Nucleus accumbens (tissue), 56 donors: ENCODE measurements at places on chromosomes 11 and 22.

DNA sequence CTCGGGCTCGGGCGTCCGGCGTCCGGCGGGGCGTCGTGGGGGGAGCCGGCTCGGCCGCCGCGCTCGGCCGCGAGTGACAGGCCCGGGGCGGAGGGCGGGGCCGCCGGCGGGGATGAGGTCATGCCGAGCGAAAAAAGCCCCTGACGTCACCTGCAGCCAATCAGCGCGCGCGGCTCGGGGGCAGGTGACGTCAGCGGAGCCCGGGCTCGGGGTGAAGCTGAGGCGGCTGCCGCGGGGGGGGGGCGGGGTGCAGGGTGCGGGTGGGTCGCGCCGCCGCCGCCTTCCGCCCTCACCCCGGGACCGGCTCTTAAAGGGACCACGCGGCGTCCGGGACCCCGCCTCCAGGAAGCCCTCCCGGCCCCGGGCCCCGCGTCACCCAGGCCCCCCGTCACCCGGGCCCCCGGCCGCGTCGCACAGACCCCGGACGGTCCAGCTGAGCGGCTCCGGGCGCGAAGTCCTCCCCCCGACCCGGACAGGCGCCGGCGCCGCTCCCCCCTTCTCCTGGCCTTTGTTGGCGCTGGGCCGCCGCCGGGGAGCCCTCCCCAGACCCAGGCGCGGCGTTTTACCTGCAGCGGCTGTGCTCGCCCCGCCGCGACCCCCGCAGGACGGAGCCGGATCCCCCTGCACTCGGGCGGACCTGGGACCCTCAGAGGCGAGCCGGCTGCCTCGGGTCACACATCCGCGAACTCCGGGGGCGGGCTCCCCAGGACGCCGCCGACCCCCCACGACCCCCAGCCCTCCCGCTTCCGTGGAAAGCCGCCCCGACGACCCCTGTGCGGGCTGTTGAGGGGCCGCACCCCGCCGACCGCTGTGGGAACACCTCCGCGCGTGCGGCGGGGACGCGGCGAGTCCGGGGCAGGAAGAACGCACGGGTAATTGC lies at the start of gene DUSP8:
Gene DUSP8, minus strand, starts transcription at position 75 of the 880 bp plus-strand sequence. CDS start 6,445 bp downstream, outside the sequence.
- peak; percentile 83 for DNase-seq

DNA sequence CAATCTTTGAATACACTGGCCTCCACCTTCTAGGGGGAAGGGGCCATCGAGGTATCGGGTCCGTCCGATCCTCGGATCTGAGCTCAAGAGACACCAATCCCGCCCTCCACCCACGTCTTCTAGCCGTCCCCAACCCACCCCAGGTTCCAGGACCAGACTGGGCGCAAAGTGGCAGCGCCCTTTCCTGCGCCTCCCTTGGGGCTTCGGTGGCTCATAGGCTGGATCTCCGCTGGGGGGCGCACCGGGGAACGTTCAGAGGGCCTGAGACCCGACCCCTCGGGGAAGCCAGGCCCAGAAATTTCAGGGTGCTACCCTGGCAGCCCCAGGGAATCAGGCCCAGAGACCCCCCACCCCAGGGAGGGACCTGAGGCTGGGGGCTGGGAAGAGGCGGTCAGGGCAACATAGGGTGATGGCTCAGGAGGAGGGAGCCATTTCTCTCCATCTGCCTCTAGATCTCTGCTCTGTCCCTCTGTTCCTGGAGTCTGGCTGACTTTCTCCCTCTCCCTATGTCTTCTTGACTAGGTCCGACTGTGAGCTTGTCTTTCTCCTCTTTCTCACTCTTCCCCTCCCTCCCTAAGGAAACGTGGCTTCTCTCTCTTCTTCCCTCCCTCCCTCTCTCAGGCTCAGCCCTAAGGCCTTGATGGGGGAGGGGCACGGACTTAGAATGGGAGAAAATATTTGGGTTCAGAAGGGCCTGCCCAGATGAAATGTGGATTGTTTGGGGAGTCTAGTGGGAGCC lies 1.1 kb downstream of the CREB3L1 start:
- no peak for DNase-seq

DNA sequence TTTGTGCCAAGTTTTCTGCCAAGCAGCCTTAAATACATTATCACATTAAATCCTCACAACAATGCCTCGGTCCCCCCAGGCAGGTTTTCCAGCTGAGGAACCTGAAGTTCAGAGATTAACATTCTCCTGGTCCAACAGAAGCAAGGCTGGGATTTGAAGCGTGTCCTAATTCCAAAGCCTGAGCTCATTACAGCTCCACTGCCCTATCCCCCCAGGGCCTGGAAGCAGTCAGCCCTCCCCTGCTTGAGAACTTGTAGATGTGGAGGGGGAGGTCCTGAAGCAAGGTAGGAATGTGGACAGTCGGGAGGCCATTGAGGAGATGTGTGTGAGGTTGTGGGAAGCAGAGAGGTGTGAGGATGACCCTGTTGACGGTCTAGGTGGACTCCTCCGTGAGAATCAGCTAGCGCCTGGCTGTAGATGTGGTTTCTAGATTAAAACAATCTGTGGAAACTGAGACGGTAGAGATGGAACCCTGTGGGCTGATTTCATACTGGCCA lies 8.1 kb downstream of the GRAMD1B start:
- DNase-seq = no peak

- DNase-seq = no peak
Observed at GRCh38 chr11:33480626-33481025, 220.0 kb downstream of the C11orf91 start.

DNA sequence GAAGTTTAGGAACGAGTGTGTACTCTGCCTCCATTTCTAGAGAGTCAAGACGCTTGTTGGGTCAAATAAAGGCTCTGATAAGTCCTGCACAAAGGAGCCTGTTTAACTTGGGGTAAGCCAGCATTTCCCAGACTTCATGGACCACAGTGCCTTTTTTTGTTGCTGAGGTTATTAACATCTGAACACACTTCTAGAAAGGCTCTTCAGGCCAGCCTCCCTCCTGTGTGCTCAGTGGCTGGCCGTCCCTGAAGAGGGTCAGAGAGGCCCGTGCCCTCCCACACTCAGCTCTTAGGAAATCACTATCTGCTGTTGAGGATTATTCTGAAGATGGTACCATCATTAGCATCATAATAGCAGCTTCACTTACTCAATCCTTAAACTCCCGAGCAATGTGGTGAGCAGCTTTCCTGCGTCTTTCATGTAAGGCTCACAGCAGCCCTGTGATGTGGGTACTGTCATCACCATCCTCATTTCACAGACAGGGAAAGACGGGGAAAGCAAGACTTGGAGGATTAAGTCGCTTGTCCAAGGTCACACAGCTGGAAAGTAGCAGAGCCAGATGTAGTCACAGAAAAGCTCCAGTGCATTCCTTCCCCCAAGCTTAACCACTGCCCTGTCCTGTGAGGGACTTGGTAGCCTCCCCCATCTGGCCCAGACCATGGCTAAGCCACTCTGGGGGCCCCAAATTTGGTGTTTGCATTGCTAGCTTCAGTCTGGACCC lies 71.3 kb downstream of the TSPAN18 start:
- no peak for DNase-seq

GRCh38 chr11:3732671-3733436 lies 61.7 kb upstream of the CHRNA10 start:
- no peak for DNase-seq
